ENCODE measurements at places on chromosomes 2 and 18.

DNA sequence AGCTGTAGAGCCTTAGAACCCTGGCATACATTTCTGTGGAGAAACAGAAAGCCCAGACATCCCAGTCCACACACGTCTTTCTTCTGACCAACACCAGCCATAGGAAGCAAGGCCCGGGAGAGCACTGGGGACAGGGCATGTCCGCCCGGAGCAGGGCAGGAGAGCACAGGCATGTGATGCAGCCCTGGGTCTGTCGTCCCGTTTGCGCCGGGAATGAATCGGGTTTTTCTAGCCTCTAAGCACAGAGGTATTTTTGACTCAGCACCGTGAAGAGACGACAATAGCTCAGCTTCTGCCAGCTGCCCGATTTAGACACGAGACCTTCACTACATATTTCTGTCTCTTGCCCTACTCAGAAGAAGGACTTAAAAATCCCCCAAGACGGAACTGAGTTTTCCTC lies 7.3 kb upstream of the AMMECR1L start:
- DNase-seq = no peak

GRCh38 chr18:55096263-55096951 lies 137.1 kb upstream of the CCDC68 start:
- no peak for DNase-seq

- no peak for DNase-seq
Measured at GRCh38 chr18:7224198-7224597, 6.7 kb upstream of the LRRC30 start.

- DNase-seq = no peak
Measured at GRCh38 chr2:232097260-232097659, 135.7 kb downstream of the DIS3L2 start.

GRCh38 chr2:6064757-6065156 lies 372.6 kb downstream of the SOX11 start:
- no peak for DNase-seq

GRCh38 chr2:241728000-241728399 lies 6.4 kb upstream of the D2HGDH start:
- no peak for DNase-seq

GRCh38 chr2:99864561-99865553 lies 277.5 kb downstream of the AFF3 start:
- no peak for DNase-seq

DNA sequence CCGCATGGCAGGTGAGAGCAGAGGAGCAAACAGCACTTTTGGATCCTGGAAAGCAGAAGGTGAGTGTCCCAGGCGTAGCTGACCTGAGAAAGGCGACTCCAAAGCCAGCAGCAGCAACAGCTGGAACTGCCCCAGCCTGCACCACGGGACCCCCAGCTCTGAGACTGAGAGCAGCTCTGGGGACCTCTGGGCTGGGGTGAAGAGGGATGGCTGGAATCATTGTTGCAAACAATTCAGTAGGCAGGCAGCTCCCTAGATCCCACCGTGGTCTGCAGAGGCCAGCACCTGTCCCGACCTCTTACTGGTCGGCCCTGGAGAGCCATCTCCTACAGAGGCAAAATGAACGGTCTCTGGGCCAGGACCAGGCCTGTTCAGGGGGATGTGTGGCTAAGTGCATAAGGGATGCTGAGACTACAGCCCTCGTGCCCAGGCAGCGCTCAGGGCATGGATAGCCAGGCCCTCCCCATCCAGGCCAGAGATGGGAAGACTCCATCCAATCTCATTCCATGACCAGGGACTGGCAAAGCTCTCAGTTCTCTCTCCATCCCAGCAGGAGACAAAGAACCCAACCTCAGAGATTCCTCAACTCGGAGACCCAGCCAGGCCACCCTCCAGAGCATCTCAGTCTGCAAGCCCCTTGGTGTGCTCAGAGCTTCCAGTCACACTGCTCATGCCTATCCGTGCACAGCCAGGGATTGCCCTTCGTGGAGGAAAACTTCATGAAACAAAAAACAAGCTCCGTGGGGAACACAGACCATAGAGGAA lies 38.2 kb upstream of the ALPP start:
- DNase-seq = no peak

DNA sequence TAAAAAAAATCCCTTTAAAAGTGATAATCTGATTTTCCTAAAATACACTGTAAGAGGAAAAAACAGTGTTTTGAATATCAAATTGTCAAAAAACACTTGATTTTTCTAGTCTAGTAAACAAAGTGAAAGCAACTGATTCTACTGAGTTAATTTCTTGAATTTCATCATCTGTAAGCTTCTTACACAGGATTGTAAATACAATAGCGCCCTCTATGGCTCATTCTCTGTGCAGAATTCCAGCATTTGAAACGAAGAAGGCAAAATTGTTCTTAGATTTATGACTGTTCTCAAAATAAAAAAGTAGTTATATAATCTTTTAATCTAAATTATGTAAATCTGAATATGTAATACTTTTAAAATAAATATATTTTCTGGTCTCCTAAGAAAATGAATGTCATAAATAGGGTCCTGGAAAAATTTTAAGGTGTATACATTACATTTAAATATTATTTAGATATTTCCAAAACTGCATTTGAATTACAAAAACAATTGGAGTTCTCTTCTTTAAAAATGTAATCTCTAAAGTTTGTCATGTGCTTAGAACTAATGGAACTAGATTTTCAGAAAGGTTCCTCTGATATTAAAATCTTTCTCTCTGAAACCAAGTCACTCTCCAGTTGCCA lies 176.9 kb upstream of the MC4R start:
- DNase-seq = peak; percentile 2

- no peak for DNase-seq
Measured at GRCh38 chr2:29942711-29943110, 21.3 kb upstream of the ALK start.

Measured in CD4-positive, alpha-beta memory T cell (primary cell).